ENCODE measurements at places on chromosomes 7 and 10. TPM values are rescaled to one million over a fixed set of nuclear protein-coding genes. Genes with fewer than 3 reads are reported as not detected.

The BTBD16 gene
- total RNA-seq, result 0.46 TPM

The ASB10 gene
- total RNA-seq, result not detected

The TET1 gene
- 0.90 TPM for total RNA-seq

The PODXL gene
- 28.7 TPM for total RNA-seq

The PPP1R17 gene
- total RNA-seq, result not detected

The PSD gene
- total RNA-seq, result 0.31 TPM

Measured in A549 treated with Hydrocortisone at 1 μM for 4 hours (cell line).